ENCODE measurements at places on chromosomes 11 and 22. TPM values are rescaled to one million over a fixed set of nuclear protein-coding genes. Genes with fewer than 3 reads are reported as not detected.

The EMSY gene
- polyA plus RNA-seq = 3.8 TPM

DNA sequence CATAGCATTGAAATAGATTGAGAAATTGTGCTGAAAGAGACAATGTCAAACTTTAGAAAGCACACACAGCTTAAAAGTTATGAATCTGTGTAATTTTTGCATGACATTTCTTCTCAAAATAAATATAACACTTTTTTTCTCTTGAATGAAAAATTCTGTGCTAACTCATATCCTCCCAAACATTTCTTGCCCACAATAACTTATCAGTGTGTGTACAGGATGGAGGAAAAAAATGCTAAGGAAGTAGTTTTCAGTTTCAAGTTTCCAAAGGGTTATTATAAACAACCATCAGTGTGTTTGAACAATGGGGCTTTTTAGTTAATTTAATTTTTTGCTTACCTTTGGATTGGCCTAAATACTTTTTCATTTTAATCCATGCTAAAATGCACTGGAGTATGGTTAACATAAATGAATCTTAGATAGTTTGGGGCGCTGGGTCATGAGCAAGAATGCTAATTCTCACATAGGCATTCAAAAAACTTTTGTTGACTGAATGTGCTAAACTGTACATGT, 82.9 kb upstream of the ARHGAP20 start:
- no peaks in the 10 kb centered on the region for H3K36me3 ChIP-seq
- no peaks in the 10 kb centered on the region for H3K27me3 ChIP-seq
- no peak overlapping the region for H3K4me3 ChIP-seq
- peaks cover 8% of the 10 kb centered on the region for H3K4me1 ChIP-seq
- no peak overlapping the region for H3K27ac ChIP-seq

DNA sequence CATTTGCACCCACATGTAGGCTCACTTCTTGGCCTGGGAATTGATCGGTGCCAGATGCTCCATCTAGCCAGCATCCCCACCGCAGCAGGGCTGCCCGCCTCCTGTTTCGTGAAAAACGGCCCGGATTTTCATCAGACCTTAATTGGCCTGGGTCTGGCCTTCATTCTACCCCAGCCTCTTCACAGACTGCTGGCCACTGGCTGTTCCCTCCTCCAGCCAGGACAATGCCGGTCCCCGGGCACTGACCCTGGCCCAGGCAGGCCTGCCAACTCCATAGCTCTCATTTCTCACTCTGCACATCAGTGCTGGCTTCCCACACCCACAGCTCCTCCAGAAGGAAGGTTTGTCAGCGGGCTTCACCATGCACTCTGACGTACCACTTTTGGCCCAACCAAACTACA, 27.9 kb downstream of the TIMP3 start:
- H3K4me1 ChIP-seq = peaks cover 79% of the 10 kb centered on the region
- peak overlapping the region; percentile 72 for H3K27ac ChIP-seq
- H3K27me3 ChIP-seq = no peaks in the 10 kb centered on the region
- no peak for DNase-seq
- H3K36me3 ChIP-seq = no peaks in the 10 kb centered on the region
- H3K4me3 ChIP-seq = no peak overlapping the region

The SLC25A45 gene
- 14.1 TPM for polyA plus RNA-seq

The SEPTIN3 gene
- 0.16 TPM for polyA plus RNA-seq

- H3K27ac ChIP-seq = no peak overlapping the region
- no peaks in the 10 kb centered on the region for H3K36me3 ChIP-seq
- H3K4me1 ChIP-seq = no peaks in the 10 kb centered on the region
- H3K4me3 ChIP-seq = no peak overlapping the region
- no peak for DNase-seq
These were observed 48.4 kb upstream of the HEPHL1 start for GRCh38 chr11:93972790-93973189.

The OR5P2 gene
- not detected for polyA plus RNA-seq

GRCh38 chr11:10243896-10244575, 50.0 kb downstream of the SBF2 start:
- H3K4me3 ChIP-seq = no peak overlapping the region
- no peaks in the 10 kb centered on the region for H3K27me3 ChIP-seq
- no peaks in the 10 kb centered on the region for H3K4me1 ChIP-seq
- H3K36me3 ChIP-seq = no peaks in the 10 kb centered on the region
- no peak for DNase-seq
- H3K27ac ChIP-seq = no peak overlapping the region

DNA sequence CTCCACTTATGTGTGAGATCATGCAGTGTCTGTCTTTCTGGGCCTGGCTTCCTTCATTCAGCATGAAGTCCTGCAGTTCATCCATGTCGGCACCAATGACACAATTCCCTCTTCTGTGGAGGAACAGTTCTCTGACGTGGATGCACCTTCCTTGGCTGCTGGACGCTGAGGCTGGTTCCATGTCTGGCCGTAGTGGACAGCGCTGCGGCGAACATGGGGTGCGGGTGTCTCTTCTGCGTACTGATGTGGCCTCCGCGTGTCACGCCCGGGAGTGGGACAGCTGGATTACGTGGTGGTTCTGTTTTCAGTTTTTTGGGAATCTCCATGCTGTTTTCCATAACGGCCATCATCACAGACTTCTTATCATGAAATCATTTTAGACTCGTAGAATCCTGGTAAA, 16.9 kb upstream of the MUC2 start:
- no peak overlapping the region for H3K4me3 ChIP-seq
- DNase-seq = no peak
- H3K4me1 ChIP-seq = peaks cover 27% of the 10 kb centered on the region
- no peaks in the 10 kb centered on the region for H3K27me3 ChIP-seq
- H3K27ac ChIP-seq = no peak overlapping the region
- no peaks in the 10 kb centered on the region for H3K36me3 ChIP-seq

The BDNF gene
- polyA plus RNA-seq = 0.03 TPM

The OR2AT4 gene
- polyA plus RNA-seq = not detected

The MYOD1 gene
- not detected for polyA plus RNA-seq

DNA sequence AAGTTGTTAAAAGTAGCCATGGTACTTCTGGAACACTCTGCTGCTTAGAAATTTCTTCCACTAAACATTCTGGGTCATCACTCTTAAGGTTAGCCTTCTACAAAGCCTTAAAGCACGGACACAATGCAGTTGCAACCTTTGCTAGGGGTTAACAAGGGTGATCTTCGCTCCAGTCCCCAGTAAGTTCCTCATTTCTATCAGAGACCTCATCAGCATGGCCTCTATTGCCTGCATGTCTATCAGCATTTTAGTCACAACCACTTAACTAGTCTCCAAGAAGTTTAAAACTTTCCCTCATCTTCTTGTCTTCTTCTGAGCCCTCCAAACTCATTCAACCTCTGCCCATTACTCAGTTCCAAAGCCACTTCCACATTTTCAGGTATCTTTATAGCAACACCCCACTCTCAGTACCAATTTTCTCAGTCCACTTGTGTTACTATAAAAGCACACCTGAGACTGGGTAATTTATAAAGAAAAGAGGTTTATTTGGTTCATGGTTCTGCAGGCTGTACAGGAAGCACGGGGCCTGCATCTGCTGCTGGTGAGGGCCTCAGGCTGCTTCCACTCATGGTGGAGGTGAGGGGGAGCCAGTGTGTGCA, 48.7 kb upstream of the TH start:
- H3K36me3 ChIP-seq = no peaks in the 10 kb centered on the region
- H3K27me3 ChIP-seq = no peaks in the 10 kb centered on the region
- H3K27ac ChIP-seq = no peak overlapping the region
- H3K4me3 ChIP-seq = no peak overlapping the region

DNA sequence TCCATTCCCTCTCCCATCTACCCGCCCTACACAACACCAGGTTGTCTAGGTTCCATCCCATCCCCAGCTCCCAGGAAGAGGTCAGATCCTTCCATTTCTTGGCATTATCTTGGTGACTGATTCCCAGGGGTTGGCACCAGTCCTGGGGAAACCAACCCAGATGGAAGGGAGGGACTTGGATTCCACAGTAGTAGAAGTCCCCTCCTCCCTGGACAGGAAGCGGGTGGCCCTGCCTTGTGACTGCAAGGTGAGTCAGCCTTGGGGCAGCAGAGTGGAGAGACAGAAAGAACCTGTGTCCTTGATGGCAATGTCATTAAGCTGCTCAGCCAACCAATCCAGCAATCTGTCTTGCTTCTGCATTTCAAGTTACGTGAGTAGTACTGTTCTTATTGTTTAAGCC, 26.5 kb downstream of the SYT13 start:
- no peaks in the 10 kb centered on the region for H3K4me1 ChIP-seq
- H3K27ac ChIP-seq = no peak overlapping the region
- no peaks in the 10 kb centered on the region for H3K36me3 ChIP-seq
- DNase-seq = no peak
- H3K4me3 ChIP-seq = no peak overlapping the region
